Dermis microvascular lymphatic vessel endothelial cell (primary cell): ENCODE measurements at places on chromosomes 12 and 14. TPM values are rescaled to one million over a fixed set of nuclear protein-coding genes. Genes with fewer than 3 reads are reported as not detected.

Gene DDX11
- 9.9 and 11.6 TPM in 2 replicates for total RNA-seq

Gene E2F7
- total RNA-seq = 4.9 and 7.6 TPM in 2 replicates

Gene GALNT4
- total RNA-seq = 13.3 and 15.0 TPM in 2 replicates

Gene CYP27B1
- 0.13 and 0.39 TPM in 2 replicates for total RNA-seq

Gene FOXN4
- not detected in 2 replicates for total RNA-seq

Gene TEX52
- not detected in 2 replicates for total RNA-seq

Gene FIGNL2
- total RNA-seq = 0.39 and 1.3 TPM in 2 replicates

Gene REC8
- total RNA-seq = 1.0 and 1.7 TPM in 2 replicates

Gene MGAT4C
- under 0.01 and 0.13 TPM in 2 replicates for total RNA-seq

Gene NGB
- not detected in 2 replicates for total RNA-seq

Gene RNF212B
- not detected in 2 replicates for total RNA-seq

Gene MAGOHB
- total RNA-seq = 8.7 and 11.3 TPM in 2 replicates

Gene DPPA3
- total RNA-seq = not detected in 2 replicates

Gene ASB2
- total RNA-seq = not detected in 2 replicates

Gene KRT6C
- total RNA-seq = not detected in 2 replicates

Gene SCN8A
- under 0.01 and 0.38 TPM in 2 replicates for total RNA-seq

Gene MYF6
- total RNA-seq = not detected in 2 replicates

Gene KRT75
- total RNA-seq = not detected in 2 replicates

Gene KRT6A
- 0.13 TPM in 1 of 2 replicates, not detected in the other for total RNA-seq

Gene RNASE3
- not detected in 2 replicates for total RNA-seq

Gene TAS2R8
- total RNA-seq = not detected in 2 replicates

Gene HOXC5
- not detected in 2 replicates for total RNA-seq

Gene DCN
- not detected in 2 replicates for total RNA-seq

Gene INHBC
- total RNA-seq = not detected in 2 replicates

Gene TSHR
- total RNA-seq = not detected in 2 replicates

Gene BCL2L14
- not detected in 2 replicates for total RNA-seq

Gene ZNF84
- 14.4 and 23.0 TPM in 2 replicates for total RNA-seq

Gene NRL
- 1.4 and 1.8 TPM in 2 replicates for total RNA-seq

Gene KRT83
- total RNA-seq = not detected in 2 replicates

Gene SERPINA9
- not detected in 2 replicates for total RNA-seq

Gene GDF3
- 0.51 and 1.0 TPM in 2 replicates for total RNA-seq

Gene LGMN
- total RNA-seq = 52.6 and 209 TPM in 2 replicates

Gene CCDC60
- not detected in 2 replicates for total RNA-seq

Gene SRRM4
- not detected in 2 replicates for total RNA-seq

Gene SERPINA1
- total RNA-seq = not detected in 2 replicates

Gene MTHFD1
- 36.0 and 48.3 TPM in 2 replicates for total RNA-seq

Gene KCTD10
- 74.5 and 95.6 TPM in 2 replicates for total RNA-seq

Gene DDX51
- total RNA-seq = 5.1 TPM in 2 replicates

Gene NTS
- total RNA-seq = 0.26 and 0.89 TPM in 2 replicates

Gene ENDOU
- total RNA-seq = under 0.01 TPM in 2 replicates

Gene NKX2-1
- not detected in 2 replicates for total RNA-seq

Gene SALL2
- 0.13 and 0.89 TPM in 2 replicates for total RNA-seq

Gene PCED1B
- under 0.01 and 0.25 TPM in 2 replicates for total RNA-seq

Gene SVOP
- not detected in 2 replicates for total RNA-seq

Gene P2RX2
- not detected in 2 replicates for total RNA-seq

Gene LALBA
- not detected in 2 replicates for total RNA-seq

Gene TBC1D30
- 13.9 and 14.3 TPM in 2 replicates for total RNA-seq

Gene MANSC4
- total RNA-seq = not detected in 2 replicates

Gene CLEC7A
- total RNA-seq = 0.25 and 0.26 TPM in 2 replicates

Gene IFNG-AS1
- total RNA-seq = not detected in 2 replicates

Gene DDX47
- 46.9 and 48.5 TPM in 2 replicates for total RNA-seq

Gene LRP1-AS
- total RNA-seq = not detected in 2 replicates

Gene BTBD6
- total RNA-seq = 33.4 and 54.1 TPM in 2 replicates

Gene DHRS1
- 9.1 and 14.5 TPM in 2 replicates for total RNA-seq

Gene OASL
- total RNA-seq = 0.25 and 0.26 TPM in 2 replicates

Gene GPR137C
- total RNA-seq = 0.77 and 1.3 TPM in 2 replicates

Gene SIX1
- under 0.01 TPM in 1 of 2 replicates, not detected in the other for total RNA-seq
